ENCODE measurements at places on chromosomes 3 and 15.

- no peak for DNase-seq
Observed at GRCh38 chr3:190533511-190534281, 19.8 kb downstream of the IL1RAP start.

DNA sequence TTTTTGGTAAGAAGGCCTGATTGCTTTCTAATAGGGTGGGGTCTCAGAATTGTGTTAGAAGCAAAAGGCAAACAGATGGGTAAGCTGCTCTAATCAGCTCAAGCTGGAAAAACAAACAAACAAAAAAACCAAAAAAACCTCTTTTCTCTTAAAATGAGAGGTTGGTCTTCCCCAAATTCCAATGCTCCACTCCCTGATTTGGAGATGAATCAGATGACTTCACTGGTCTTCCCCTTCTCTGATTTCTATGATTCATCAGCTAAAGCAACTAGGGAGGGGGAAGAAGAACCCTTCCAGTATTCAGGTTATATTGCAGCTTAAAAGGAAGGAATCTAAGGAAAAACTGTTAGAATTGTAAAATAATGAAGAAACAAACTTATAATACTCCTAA is 9.6 kb upstream of the ANXA2 start:
- no peak for DNase-seq

- DNase-seq, result no peak
Observed at GRCh38 chr15:34889476-34889875, 80.1 kb downstream of the AQR start.

DNA sequence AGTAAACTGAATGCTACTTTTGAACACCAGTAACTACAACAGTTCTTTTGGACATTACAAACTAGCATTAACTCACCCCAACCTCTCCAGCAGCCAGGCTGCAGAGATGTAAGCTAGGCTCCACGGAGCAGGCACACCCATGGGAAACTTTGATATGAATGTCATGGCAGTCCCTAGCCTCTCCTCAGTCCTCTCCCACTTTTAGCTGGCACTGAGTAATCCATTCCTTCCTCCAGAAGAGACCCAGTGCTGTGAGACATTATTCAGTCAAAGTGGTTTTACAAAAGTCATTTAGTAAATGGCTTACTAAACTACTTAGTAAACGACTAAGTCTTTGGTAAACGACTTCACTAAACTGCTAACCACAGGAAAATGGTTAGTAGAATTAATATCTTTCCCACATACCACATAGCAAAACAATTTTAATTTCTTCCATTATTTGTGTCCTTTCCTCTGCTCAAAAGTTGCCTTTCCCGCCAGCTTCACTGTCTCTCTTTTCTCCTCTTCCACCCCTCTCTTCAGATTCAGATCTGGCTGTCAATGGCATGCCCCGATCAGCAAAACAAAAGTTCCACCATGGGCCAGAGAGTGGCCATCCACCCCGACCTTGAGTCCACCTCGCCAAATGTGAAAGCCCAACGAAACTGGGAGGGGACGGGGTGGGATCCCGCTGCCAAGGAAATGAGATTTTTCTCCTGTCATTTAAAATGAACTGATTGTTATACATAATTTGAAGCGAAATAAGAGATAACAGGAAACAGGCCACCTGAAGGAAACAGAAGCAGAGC is 67.5 kb upstream of the TJP1 start:
- no peak for DNase-seq

GRCh38 chr3:188860147-188860546 is 311.6 kb upstream of the TPRG1 start:
- no peak for DNase-seq

DNA sequence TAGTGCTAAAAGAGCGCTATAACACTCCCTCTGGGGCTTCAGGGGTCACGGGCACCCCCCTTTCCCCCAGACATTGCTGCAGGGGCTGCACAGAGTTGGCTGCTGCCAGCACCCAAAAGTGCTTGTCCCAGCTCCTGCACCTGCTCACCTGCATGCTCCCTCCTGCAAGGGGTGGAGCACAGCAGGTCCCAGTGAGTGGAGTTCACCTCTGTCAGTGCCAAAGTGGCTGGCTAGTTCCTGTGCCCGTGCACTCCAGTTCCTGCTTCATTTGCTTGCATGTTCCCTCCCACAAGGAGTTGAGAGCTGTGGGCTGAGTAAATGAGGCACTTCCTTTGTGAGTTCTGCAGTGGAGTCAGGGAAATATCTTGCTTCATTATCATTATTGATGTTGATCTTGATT is 476.9 kb downstream of the SQOR start:
- no peak for DNase-seq

DNA sequence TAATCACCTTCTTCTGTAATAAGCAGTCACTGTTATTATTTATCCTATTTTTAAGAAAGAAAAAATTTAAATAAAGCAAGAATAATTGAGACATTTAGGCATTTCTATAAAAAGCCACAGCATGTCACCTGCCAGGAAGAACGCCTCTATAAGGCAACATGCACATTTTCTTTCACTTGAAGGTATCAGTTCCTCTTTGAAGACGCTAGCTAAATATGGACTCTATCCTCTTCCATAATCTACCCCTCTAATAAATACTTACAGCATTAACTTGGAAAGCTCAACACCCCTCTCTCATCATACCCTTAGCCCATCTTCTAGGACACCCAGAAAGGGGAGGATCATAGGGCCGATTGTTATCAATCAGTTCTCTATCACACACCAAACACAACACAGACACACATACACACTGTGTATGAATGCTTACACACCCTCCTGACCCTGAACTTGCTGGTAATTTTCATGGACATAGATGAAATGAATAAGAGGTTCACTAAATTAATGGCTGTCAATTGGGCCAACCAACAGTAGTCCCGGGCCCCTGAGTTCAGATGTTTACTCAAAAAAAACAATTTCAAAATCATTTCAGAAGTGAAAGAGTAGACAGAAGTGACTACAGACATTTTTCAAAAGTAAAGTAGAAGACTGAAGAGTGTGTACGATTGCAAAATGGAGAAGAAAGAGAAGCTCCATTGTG is 102.5 kb downstream of the ZMAT3 start:
- no peak for DNase-seq

GRCh38 chr15:78438619-78439285 is 736 bp downstream of the IREB2 start:
- peak; percentile 49 for DNase-seq

GRCh38 chr3:56413911-56414310 is 54.4 kb downstream of the ERC2 start:
- no peak for DNase-seq

DNA sequence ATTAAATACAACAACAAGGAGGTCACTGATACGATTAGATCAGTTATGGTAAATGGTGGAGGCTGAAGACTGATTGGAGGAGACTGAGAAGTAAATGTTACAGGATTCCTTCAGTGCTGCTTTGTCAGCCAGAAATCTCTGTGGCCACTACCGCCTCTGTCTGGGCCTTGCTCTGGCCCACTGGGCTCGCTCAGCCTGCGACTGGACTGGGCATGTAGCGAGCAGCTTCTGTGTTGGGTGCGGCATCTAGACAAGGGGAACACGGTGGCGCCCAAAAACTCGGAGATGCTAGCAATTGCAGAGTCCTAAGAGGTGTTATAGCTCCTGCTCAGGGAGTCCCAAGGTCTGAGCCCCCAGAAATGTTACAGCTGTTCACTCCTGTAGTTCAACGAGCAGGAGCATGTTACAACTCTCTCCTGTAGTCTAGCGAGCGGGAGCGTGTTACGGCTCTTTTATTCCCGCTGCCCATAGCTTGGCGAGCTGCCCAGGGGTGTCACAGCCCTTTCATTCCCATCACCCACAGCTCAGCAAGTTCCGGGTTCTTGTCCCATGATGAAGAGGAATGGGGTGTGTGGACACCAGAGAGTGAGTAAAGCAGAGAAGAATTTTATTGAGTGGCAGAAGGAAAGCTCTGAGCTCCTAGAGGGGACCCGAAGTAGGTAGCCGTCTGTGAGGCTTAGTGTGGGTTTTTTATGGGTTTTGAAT is 24.7 kb downstream of the SLC15A2 start:
- DNase-seq, result no peak

- peak; percentile 38 for DNase-seq
Observed at GRCh38 chr3:42229942-42230688, 35.9 kb downstream of the CCK start.

DNA sequence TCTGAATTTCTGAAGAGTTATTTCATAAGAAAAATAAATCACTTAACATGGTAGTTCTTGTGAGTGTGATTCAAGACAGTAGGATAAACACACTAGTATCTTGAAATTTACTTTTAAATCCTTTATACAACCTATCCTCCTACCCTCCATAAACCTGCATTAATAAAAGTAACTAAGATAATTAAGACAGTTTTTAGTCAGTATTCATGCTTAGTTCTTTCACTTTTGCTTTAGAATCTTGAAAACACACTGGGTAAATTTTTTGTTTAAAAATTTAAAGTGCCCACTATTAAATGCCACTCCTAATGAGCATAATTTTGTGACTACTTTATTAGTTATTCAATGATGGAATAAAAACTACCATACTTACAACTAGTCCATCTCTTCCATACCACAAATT is 28.8 kb downstream of the GOLIM4 start:
- no peak for DNase-seq

- DNase-seq, result no peak
Observed at GRCh38 chr3:124895756-124896155, 8.6 kb upstream of the ITGB5 start.

GRCh38 chr15:69784798-69785566 is 312.7 kb downstream of the TLE3 start:
- no peak for DNase-seq

GRCh38 chr3:99466331-99466730 is 172.1 kb upstream of the COL8A1 start:
- DNase-seq, result no peak

DNA sequence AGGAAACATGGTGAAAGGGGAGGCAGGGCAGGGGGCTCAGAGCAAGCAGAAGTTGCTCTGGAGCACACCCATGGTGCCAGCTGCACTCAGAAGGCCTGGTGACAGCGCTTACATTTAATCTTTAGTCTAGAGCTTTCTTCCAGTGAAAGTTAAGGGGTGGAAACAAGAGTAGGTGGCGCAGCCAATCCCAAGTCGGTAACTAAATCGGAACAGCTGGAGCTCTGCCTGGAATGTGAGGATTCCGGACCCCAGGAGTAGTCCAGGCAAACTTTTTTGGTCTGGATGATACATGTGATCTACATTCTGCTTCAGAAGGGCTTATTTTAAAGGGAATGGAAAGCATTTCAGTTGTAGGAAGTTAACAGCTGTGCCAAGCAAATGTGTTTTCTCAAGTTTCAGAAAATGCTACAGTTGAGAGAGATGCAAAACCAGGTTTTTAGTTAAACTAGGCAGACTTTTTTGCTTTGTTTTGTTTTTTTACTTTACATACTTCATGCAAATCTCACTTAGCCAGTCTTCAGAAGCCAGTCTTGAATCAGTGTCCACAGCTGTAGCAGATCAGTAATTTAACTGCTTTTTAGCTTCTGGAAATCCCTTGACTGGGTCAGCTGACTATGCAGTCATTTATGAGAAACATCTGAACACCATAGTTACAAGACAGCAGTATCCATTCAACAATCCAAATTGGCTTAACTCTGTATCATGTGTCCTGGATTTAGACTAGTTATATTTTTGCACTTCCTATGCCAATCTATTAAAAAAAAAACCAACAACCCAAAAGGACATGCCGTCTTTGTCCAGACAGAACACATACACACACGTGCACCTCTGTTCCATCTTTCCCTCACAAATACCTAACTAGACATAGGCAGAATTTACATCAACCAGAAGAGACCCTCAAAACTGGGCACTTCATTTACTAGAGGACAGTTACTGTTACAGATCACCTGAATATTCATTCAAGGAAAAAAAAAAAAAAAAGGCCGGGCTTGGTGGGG is 33.2 kb downstream of the ZNF106 start:
- DNase-seq, result peak; percentile 26

DNA sequence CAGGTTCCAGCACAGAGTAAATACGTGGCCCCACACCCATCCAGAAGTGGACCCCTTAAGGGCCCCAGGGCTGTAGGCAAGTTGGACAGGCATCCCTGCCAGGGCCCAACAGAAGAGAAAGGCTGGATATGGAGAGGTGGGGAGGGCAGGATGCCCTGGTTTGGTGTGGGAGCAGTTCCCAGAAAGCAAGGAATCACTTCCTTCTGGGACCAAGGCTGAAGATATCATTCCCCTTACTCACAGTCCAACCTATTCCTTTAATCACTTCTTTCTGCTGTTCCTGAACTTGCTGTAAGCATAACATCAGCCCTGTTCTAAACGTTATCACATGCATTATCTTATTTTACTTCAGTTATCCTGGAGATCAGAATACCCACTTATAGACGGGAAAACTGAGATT is 6.1 kb upstream of the MESP2 start:
- DNase-seq, result no peak

Measured in endothelial cell (in vitro differentiated cells).